Lung (tissue), 17 donors: ENCODE measurements at places on chromosomes 4 and X.

DNA sequence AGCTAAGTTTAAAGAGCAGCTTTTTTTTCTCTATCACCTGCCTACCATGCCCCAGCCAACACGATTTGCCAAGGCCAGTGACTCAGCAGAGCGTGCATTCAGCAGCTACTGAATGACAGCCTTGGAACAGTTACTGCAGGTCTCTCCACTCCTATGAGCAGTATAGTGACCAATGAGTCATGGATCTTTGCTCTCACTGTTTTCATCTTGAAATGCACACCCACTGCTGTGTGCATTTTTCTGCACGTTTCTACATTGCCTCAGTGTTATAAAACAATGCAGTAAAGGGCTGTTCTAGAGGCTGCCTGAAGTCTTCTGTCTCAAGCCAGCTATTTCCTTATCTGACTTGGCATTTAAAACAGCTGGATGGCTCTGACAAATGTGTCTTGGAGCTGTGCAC lies 66.0 kb upstream of the C4orf54 start:
- peak; percentile 32 for DNase-seq

DNA sequence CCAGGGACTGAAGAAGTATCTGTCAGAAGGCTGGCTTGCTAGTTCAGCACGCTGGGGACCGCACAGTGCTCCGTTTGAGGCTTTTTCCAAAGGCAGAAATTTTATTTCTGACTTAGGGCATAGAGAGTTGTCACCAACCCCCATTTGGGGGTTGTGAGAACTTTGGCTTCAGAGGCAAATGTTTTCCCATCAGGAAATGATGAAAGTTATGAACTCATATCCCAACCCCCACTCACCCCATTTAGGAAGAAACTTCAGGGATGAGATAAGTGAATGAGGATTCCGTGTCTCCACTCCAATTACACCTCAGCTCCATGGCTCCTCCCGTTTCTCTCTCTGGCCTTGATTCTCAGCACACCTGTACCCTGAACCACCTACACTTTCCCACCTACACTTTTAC lies 4.3 kb upstream of the WDR13 start:
- no peak for DNase-seq

GRCh38 chr4:159169404-159170302 lies 66.8 kb downstream of the RAPGEF2 start:
- DNase-seq = no peak

- DNase-seq = no peak
Measured at GRCh38 chr4:128461291-128462102, 173.9 kb upstream of the PGRMC2 start.

DNA sequence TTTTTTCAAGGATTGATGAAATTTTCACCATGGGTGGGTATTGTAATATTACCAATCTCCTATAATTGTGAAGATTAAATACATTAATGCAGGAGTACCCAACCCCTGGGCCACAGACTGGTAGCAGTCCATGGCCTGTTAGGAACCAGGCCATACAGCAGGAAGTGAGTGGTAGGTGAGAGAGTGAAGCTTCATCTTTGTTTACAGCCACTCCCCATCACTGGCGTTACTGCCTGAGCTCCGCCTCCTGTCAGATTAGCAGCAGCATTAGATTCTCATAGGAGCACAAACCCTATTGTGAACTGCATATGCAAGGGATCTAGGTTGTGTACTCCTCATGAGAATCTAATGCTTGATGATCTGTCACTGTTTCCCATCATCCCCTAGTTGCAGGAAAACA lies 15.1 kb downstream of the RAPGEF2 start:
- DNase-seq = no peak

- peak; percentile 68 for DNase-seq
Measured at GRCh38 chrX:2497961-2498780, 2.6 kb downstream of the DHRSX start.
